GF-D8 (cell line): ENCODE measurements at places on chromosomes 7 and 10.

GRCh38 chr10:133439517-133440461, 14.0 kb upstream of the SCART1 start:
- DNase-seq = no peak

GRCh38 chr10:72123616-72124015, 35.3 kb upstream of the SPOCK2 start:
- no peak for DNase-seq

GRCh38 chr10:91592266-91592975, 40.5 kb downstream of the PPP1R3C start:
- DNase-seq = no peak

- DNase-seq = no peak
These were observed 5.7 kb downstream of the CUX1 start for GRCh38 chr7:101823096-101823495.

DNA sequence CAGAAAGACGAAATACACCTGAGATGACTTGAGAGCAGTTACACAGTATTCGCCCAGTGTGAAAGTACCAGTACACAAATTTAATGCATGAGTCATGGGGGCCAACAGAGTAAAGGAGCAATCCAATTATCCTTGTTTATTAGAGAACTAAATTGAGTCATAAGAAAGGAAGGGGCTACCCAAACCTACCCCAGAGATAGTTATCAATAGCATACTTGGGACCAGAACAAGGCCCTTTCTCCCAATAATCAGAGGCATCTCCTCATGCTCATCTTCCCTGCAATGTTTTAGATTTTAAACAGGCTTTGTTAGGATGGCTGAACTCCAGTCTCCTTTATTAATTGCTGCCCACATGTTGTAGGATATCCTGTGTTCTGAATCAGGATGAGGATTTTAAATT, 239.7 kb upstream of the LRGUK start:
- DNase-seq = no peak

- DNase-seq = no peak
These were observed 335.9 kb downstream of the GFRA1 start for GRCh38 chr10:115936926-115937767.

- no peak for DNase-seq
These were observed 81.7 kb downstream of the DLG5 start for GRCh38 chr10:77844713-77845445.

- DNase-seq = no peak
These were observed 102.1 kb downstream of the RTKN2 start for GRCh38 chr10:62166331-62167131.

DNA sequence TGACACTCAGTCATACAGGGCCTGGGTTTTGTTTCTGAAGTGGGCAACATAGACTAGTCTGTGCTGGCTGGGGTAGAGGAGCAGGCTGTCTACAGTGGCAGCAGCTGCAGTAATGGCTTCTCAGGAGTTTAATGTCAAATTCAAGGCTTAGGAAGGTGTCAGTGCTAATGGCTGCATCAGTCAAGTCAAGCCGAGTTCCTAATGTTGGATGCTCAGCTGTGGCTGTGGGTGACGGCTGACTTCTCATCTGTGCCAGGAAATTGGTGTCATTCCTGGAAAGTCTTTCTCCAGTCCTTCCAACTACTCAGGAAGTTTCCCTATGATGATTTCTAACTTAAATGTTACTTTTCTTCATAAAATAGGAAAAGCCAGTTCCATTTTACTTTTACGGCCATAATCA, 468.1 kb upstream of the IGFBP3 start:
- no peak for DNase-seq

DNA sequence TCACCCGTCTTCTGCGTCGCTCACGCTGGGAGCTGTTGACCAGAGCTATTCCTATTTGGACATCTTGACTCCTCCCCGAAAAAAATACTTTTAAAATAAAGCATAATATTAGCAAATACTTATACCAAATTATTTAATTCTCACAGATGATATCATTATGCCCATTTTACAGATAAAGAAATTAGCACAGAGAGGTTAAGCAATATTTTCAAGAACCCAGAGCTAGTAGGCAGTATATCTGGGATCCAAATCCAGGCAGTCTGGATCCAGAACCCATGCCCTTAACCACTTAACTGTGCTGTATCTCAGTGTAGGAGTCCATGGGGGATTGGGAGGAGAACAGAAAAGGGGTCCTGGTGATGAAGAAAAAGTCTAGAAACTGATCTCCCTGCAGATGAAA, 6.1 kb downstream of the IQUB start:
- no peak for DNase-seq

DNA sequence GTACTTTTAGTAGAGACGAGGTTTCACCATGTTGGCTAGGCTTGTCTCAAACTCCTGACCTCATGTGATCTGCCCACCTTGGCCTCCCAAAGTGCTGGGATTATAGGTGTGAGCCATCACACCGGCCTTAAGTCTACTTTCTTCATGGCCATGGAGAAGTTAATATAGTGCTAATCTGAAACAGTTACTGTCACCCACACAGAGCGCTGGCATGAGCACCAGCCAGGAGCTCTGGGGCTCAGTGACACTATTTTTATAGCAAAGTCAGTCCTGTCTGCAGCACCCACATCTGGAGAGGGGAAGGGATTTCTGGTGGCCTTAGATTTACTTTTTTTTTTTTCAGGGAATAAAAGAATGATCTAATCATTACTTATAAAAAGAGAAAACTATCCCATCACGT, 21.3 kb downstream of the DNAJC12 start:
- no peak for DNase-seq

- DNase-seq = no peak
These were observed 555.7 kb downstream of the PTPRN2 start for GRCh38 chr7:158031867-158032308.

- DNase-seq = no peak
These were observed 89.3 kb downstream of the NPSR1 start for GRCh38 chr7:34747176-34747781.

- no peak for DNase-seq
These were observed 113.4 kb downstream of the VIPR2 start for GRCh38 chr7:159031135-159031701.

- DNase-seq = no peak
These were observed 156.0 kb downstream of the ELFN1 start for GRCh38 chr7:1825897-1826741.

DNA sequence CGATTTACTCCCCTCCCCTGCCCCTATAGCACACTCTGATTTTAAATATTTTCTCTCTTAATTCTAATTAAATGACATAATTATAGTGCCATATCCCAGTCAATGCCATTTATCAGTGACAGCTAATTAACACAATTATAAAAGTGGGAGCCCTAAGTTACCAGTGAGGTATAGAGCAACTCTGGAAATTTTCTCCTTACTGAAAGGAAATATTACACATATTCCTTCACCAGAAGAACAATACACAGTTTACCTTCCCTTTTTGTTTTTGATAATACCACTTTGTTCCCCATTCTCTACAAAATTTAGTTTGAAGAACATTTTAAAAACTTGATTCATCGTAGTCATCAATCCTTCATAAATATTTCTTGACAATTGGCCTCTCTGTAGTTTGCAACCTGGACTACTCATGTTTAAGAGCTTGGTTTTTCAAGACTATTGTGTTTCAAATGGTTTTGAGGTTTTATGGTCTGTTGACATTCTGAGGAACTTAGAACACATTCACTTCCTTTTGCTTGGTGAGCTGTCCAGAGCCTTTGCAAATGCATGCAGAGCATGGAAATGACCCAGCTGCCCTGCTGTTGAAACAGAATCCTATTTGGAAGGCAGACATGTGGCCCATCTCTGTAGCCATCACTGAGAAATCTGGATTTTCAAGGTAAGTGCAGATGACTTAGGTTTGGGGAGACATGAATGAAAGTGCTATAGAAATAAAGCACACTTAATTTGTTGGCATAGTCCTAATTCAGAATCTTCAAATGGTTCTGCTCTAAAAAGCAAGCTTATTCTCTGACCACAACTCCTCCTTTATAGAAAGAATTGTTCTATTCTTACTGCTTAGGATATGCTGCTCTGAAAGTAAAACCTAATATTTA, at the start of gene GPR141:
TSS of gene GPR141 (plus strand) at position 521 of the 875 bp plus-strand sequence. CDS start 56,628 bp downstream, outside the sequence.
- DNase-seq = peak; percentile 96

DNA sequence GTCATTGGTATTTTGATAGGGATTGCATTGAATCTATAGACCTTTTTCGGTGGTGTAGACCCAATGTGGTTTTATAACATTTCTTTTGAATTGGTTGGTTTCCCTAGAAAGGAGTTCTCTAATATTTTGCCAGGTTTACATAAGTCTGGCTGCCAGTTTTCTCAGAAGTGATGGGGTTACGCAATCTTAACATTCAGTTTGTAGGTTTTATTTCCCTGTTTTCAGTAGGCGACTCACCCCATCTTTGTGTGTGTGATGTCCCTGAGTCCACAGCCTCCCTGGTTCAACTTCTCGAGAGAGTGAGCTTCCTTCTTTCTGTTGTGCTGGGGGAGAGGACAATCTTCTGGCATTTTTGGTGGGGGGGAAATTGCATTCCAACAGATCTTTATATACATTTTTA, 9.6 kb upstream of the KIF5B start:
- peak; percentile 54 for DNase-seq

DNA sequence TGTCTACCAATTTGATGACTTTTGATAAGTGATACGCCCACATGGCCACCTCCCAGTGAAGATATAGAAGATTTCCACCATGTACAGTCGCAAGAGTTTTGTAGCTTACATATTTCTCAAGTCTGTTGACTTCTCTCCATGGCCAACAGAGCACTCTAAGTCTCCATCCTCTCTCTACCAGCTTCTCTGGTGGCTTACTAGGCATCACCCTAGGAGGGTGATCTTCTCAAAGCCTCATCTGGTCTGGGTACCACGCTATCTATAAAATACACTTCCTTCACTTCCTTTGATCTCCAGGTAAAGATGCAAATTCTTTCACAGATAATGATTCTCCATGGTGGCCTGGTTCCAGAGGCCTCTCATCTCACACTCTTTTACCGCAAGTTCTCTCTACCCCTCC, 49.9 kb downstream of the CALN1 start:
- no peak for DNase-seq

GRCh38 chr7:3899559-3899991, 598.5 kb downstream of the SDK1 start:
- DNase-seq = no peak

- no peak for DNase-seq
These were observed 31.1 kb downstream of the SKIDA1 start for GRCh38 chr10:21494191-21495001.

- no peak for DNase-seq
These were observed 75.9 kb upstream of the NXPH1 start for GRCh38 chr7:8357536-8357935.

- no peak for DNase-seq
These were observed 416.1 kb upstream of the CNTNAP2 start for GRCh38 chr7:145700488-145700887.

- DNase-seq = no peak
These were observed 34.1 kb downstream of the ANXA11 start for GRCh38 chr10:80171248-80171660.

DNA sequence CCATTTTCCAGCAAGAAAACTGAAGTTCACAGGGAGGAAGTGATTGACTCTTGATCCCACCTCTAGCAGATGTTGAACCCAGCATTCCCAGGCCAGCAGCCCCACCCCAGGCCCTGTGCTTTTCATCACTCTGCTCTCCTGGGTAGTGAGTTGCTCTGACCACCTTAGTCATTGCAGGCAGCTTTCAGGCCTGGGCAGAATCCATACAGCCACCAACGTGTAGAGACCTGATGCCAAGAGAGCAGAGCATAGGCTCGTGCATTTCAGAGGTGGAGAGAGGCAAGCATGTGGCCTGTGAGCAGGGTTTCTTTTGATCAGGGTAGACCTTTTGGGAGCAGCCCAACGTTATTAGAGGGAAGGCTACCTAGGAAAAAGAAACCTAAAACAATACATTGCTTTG, 334.6 kb downstream of the PTEN start:
- no peak for DNase-seq

- no peak for DNase-seq
These were observed 589 bp downstream of the ZNF488 start for GRCh38 chr10:47383261-47384147.

DNA sequence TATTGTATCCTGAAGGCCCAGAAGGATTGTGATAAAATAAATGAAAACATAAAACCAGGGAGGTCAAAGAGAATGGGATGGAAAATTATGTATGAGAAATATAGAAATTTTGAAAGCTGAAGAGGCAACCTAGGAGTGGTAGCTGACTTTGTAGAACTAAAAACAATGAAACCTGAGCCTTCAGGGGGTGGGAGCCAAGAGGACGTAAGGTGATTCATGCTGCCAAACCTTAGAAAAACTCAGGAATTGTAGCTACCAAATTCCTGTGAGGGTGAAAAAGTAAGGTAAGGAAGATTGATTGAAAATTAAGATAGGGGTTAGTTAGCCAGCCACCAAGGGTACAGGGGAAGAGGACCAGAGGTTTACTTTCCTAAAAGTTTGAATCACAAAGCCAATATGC, 213.2 kb downstream of the KCND2 start:
- no peak for DNase-seq

DNA sequence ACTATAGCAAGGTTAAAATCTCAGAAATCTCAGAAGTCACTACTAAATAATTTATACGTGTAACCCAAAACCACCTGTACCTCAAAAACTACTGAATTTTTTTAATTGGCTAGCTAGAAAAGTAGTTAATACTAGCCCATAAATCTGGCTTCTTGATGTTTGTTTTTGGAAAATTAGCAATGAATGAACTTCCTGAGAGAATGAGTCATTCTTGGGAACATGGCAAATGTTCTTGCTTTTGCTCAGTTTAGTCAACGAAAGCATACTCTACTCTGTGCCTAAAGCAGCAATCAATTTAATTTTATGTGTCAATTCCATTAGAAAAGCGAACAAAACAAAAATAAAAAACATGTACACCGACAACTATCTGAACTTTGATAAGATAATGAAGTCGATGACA, 69.2 kb downstream of the SEMA3E start:
- no peak for DNase-seq

DNA sequence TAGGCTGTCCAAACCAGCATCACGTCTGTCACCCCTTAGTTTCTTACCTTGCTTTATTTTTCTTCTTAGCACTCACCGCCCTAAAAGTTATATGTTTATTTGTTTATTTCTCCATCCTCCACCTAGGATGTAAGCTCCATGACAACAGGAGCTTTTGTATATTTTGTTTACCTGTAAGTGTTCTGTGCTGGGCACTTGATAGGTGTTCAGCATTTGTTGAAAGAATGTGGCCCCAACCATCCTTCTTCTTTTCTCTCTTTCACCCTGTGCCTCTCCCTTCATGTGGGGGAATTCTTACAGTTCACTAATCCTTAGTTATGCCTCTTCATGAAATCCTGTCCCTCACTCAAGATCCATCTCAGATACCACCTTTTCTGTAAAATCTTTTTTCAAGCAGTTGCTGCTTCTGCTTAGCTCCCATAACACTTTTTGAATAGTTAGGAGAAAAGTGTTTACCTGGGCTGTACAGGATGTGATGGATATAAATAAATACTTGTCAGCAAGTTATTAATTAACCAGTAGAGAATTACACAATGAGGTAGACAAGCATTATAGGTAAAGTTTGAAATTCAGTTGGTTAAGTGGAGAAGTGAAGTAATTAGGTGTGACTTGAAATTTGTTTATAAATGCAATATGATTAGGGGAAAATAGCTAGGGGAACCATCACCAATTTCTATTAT, 9.7 kb downstream of the AHR start:
- DNase-seq = no peak

DNA sequence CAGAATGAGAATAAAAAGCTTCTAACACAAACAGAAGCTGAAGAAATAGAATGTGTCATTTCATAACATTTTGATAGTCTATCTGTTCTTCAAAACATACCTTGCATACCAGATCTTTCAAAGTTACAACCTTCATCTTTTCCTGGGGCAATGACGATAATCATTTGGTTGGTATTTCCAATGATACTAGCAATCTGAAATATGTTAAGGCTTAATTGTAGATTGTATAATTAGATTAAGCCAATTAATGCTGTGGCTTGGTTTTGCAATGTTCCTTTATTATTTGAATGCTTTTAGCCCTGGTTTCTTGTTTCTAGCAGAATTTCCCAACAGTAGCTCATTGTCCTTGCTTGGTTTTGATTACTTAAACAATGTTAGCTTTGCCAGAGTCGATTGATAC, 84.6 kb downstream of the CABCOCO1 start:
- no peak for DNase-seq
